ENCODE measurements at places on chromosomes 5 and 9.

DNA sequence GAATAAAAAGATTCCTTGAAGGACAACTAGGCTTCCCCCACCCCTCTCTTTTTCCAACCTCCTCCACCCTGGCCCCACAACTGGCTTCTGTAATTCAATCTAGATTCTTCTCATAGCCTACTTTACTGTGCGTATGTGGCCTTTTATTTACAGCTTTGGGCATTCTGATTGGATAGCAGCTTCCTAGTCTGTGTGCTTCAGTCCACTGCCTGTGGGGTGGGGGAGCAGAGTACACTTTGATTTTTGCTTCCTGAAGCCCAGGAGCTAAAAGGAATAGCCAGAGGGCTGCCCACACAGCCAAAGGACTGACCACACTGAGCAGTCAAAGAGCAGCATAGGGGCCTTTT is 30.4 kb downstream of the RUSC2 start:
- no peak for DNase-seq

- no peak for DNase-seq
Measured at GRCh38 chr5:103532086-103532734, 30.4 kb downstream of the NUDT12 start.

- DNase-seq, result no peak
Measured at GRCh38 chr9:6126377-6126776, 89.2 kb upstream of the IL33 start.

GRCh38 chr5:121285801-121286521 is 565.7 kb upstream of the FTMT start:
- no peak for DNase-seq

DNA sequence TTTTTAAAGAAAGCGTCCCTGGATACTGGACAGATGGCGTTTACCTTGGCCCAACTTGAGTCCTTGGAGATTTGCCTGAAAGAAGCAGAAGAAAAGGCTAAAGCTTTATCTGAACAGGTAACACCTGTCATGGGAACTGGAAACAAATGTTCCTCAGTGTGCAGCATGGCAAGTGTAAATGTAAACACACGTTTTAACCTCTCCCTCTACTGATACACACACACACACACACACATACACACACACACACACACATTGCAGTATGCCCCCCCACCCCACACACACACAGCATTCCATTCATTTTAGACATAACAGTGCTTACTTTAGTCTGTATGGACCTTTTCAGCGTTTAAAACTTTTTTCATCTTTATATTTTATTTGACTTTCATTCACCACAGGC is 51.1 kb downstream of the CCDC192 start:
- no peak for DNase-seq

DNA sequence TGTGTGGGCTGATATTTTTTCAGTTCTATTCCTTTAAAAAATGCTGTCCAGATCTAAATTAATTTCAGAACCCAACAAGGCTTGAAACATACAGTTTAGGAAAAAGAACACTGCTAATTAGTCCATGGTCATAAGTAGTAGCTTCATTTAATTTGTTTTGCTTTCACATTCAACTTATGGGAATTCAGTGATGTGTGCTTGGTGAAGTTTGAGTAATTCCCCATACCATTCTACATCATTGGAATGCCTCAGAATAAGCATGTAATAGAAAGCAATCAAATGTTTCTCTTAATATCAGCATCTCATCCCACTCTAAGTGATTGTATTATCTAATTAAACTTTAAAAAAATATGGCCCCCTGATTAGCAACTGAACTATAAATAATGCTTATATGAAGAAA is 2.7 kb downstream of the CNTLN start:
- DNase-seq, result no peak

- DNase-seq, result no peak
Measured at GRCh38 chr5:94692581-94692980, 74.1 kb downstream of the SLF1 start.

- DNase-seq, result no peak
Measured at GRCh38 chr9:72407114-72407513, 42.1 kb upstream of the ZFAND5 start.

- DNase-seq, result no peak
Measured at GRCh38 chr5:73655521-73656160, 29.6 kb downstream of the ARHGEF28 start.

- no peak for DNase-seq
Measured at GRCh38 chr5:68884144-68884754, 209.6 kb upstream of the SLC30A5 start.

All from stimulated activated CD4-positive, alpha-beta T cell treated with anti-CD3 and anti-CD28 coated beads, Interleukin-15, amount 100 ng/mL, for 48 hours (primary cell).